ENCODE measurements at places on chromosomes 7 and 10.

DNA sequence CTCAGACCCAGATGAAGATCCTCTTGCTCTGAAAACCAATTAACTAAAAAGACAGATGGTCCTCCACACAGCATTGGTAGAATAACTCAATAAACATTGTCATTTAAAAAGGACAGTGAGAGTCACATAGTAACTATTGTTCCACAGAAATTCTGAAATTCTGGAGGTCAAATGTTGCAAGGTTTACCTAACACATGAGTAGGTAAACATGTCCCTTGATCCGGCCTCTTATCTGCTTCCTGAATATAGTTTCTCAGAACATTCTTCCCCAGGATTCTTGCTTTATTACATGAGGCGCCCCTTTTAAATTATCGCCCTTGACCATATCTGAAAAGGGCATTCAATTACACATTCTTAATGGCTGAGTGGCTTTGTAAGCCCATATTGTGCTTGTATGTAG lies 270.7 kb downstream of the SEMA3D start:
- DNase-seq, result no peak

DNA sequence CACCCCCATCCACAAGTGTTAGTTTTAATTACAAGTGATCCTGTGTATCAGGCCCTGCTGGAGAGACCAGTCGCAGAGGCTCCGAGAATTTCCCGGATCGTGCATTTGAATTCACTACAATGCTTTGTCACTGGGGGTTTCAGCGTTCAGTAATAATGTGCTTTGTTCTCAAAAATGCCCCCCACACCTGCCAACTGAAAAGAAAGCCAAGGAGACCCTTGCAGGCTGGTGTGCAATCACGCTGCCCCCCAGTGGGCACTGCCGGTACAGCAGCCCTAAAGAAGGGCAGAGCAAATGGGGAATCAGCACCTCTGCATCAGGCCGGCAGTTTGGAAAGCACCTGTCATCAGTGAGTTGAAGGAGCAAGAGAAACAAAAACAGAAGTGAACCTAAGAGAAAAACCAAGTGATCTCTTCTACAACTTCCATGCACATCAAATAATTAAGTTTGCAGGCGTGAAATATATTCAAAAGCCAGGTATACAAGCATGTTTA lies 177.6 kb downstream of the PARD3 start:
- peak; percentile 72 for DNase-seq

DNA sequence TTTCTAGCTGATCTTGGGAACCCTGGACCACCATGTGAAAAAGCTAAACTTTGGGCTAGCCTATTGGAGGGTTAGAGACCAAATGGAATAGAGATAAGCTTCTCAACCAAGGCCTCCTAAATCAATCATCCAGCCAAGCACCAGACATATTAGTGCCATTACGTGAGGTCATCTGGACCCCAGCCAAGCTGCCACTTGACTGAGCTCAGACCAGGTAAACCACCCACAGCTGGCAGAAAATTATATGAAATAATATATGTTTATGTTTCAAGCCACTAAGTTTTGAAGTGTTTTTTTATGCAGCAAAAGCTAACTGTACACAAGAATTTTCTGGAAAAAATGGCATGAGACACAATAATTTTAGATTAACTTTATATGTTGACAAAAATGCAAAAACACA lies 82.6 kb upstream of the PCGF5 start:
- DNase-seq, result no peak

DNA sequence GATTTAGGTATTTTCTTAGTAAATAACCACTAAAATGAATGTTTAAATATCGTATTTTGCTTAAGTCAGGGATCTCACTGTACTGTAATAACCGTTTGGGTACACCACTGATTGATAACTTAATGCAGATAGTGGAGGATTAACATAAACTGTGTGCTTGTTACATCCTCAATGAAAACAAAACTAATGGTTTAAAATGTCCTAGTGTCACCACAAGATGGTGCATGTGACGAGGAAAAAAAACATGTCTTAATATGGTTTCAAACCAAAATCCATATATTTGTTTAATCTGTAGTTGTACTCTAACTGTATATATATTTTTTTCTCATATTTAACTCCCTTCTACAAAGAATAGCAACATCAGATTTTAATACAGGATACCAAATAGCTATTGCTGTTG lies 19.2 kb downstream of the ARMC10 start:
- no peak for DNase-seq

DNA sequence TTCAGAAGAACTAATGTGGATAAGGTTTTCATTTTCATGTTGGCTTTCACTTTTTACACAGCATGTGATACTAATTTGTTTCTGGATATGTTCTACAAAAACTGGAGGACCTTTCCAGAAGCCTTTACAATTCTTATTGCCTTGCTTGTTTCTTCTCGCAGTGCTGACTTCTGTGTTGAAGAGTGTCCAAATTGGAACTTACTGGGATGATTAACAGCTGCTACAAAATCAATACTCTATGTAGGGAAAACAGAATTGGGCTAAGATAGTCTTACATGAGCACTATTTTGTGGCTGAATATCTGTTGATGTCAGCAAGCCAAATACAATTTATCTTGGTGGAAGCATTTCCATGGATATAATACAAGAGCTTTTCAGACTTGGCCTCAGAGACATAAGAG lies 351.2 kb downstream of the DGKB start:
- DNase-seq, result no peak

GRCh38 chr10:99845837-99846382 lies 63.5 kb downstream of the ABCC2 start:
- DNase-seq, result peak; percentile 74

GRCh38 chr10:111874576-111874975 lies 309.0 kb downstream of the GPAM start:
- DNase-seq, result no peak

DNA sequence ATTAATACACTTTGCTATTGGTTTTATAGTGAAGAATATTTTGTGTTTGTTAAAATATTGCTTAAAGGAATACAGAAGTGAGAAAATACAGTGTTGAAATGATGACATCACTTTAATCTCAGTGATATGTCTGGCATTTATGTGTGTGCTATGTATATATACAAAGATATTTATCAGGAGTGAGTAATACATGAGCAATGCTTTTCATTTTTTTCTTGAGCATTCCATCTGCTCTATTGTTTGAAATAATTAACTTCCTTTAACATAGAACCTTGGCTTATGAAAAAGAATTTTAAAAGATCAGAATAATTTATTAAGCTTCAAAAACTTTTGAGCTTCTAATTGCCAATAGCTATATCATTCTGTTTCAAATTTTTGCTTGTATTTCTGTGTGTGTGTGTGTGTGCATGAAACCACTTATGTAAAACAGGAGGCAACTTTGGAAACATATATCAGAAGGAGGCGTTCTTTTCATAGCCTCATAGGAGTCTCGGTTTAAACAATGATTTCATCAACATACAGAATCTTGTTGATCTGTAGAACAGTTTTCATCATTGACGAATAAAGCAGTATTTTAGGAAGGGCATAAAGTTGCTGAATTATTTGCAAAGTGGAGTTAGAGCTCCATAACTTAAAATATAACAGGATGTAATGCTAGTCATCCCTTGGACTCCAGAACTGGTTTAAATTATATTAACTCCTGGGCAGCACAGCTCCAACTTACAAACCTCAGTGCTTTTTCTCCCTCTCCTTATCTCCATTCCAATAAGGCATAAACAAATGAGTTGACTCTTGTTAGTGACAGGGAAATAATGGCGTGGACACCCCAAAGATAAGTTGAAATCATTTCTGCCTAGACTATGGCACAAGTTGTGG lies 228.4 kb upstream of the DGKB start:
- DNase-seq, result no peak

- no peak for DNase-seq
Observed at GRCh38 chr10:19164461-19164860, 115.9 kb downstream of the MALRD1 start.

DNA sequence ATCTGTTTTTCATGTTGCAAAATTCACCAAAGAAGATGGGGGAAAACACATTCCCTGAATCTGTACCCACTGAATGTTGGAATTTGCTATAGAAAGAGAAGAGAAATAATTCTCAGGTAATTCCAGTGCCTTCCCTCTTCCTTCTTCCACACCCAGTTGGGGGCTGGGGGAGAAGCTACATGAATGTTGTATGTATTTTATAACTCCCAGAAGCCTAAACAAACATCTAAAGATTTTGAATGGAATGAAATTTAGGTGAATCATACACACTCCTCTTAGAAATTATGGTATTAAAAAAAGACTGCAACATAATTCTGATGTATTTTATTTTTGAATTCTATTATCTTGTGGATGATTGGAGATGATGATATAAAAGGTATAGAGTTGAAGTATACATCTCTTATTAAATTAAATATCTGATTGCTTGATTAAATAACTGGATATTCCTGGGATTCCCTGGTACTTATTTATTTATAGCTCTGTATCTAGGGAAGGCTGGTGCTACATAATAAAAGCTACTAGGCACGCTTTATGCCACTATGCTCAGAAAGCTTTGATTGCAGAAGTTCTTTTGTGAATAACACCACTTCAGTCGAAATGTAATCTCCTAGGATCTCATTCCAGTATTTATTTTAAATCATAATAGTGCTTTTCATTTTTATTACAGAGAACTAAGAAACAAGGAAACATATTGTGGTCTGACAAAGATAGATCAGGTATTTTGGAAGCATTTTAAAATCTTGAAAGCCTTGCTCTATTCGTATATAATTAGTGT lies 98.5 kb downstream of the MCU start:
- no peak for DNase-seq

- DNase-seq, result no peak
Observed at GRCh38 chr10:124226271-124227054, 133.1 kb upstream of the CHST15 start.

DNA sequence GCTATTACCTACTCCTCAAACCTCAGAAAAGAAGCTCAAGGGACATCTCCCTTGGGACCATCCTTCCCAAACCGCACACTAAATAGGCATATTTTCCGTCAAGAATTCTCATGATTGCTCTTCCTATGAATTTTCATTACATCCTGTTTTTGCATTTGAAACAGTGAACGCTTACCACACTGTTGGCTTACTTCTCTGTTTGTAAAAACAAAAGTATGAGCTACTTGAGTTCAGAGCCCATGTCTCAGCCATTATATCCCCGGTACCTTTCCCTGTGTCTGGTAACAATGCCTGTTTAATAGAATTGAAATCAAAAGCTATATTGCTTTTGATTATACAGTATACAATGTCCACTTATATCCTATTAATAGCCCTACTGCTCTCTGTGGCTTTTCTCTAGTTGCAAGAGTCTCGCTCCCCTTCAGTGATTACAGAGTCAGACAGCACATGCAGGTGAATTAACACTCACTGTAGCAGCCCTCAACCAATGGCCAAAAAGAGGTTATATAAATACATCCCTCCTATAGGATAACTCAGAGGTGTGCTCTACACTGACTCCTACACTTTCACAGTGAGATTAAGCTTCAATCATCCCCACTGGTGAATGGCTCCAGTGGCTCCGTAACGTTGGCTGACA lies 264.4 kb downstream of the SORCS1 start:
- no peak for DNase-seq

- no peak for DNase-seq
Observed at GRCh38 chr10:14602807-14603533, 171.7 kb downstream of the FAM107B start.

DNA sequence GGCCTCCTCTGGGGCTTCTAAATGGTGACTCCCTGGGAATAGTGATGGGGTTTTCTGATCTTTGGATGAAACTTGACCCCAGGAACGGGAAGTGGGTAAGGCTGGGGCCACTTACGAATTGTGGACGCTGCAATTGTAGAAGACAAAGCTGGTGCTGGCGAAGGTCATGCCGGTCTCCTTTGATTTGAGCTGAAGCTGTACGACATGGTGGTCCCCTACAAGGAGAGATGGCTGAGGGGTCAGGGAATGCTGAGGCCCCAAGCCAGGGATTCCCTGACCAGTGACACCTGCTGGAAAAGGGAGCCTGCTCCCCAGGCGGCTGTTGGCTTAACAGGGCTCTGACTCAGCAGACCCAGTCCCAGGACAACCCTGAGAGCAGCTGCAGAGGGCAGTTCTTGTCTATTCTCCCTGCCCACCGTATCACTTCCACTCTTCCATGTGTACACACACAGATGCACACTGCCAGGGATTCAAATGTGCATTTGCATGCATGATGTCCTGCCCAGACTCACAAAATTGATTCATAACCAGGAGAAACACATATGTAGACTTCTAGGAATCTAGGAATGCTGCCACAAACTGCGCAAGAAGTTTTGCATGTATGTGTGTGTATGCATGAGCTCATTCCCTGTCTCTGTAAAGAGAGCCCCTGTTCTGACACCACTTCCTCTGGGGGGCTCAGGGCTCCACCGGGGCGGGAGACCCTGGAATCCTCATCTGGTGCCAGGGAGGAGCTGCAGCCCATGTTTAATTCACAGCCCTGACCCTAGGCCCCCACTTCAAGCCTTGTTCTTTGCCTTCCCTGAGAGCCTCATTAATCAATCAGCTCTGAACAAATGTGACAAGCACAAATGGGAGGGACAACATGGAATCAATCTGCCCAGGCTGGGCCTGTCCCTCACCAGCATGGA lies 350.0 kb downstream of the PLXNA4 start:
- DNase-seq, result no peak

- no peak for DNase-seq
Observed at GRCh38 chr7:152383341-152384234, 52.2 kb downstream of the KMT2C start.

DNA sequence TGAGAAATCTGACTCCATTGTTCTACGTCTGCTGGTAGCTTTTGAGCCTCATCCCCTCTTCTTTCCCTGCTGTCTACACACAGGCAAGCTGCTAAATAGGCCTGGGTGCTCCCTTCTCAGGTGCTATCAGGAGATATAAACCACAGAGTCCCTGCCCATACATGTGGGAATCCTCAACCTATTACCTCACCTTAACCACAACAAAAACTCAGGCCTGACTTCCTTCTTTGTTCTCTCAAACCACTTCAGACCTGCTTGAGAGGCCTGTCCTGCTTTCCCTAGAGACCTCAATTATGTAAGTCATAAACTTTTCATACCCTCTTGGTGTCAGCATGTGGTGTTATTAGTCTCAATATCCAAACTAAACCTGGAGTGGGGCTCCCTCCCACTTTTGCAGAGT lies 75.0 kb upstream of the MAGI2 start:
- DNase-seq, result peak; percentile 9

GRCh38 chr10:52474265-52474664 lies 160.2 kb downstream of the DKK1 start:
- no peak for DNase-seq

DNA sequence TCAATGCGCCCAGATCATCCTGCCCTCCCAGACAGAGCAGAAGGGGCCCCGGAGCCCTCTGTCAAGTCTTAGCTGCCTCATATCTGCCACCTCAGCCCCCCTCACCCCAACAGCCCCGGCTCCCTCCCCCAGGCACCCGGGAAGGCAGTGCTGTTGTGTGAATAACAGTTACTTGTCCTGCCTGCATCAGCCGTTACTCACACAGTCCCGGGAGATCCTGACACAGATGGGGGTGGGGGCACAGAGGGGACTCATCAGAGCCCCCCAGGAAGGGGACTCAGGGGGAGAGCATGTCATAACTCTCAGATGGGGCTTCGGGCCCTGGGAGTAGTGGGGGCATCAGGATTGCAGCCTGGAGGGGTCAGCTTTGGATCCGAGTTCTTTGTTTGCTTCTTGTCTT lies 12.4 kb upstream of the SERPINE1 start:
- DNase-seq, result no peak

- peak; percentile 90 for DNase-seq
Observed at GRCh38 chr10:47024399-47025252, 113.4 kb downstream of the PTPN20 start.

GRCh38 chr10:60718886-60719285 lies 59.4 kb upstream of the CDK1 start:
- no peak for DNase-seq
